ENCODE measurements at places on chromosomes 1 and 21. TPM values are rescaled to one million over a fixed set of nuclear protein-coding genes. Genes with fewer than 3 reads are reported as not detected.

GRCh38 chr1:91507328-91507727, 6.7 kb downstream of the CDC7 start:
- H3K27ac ChIP-seq = no peak overlapping the region

GRCh38 chr21:28834335-28835238, 158.1 kb downstream of the LTN1 start:
- no peak for DNase-seq
- H3K36me3 ChIP-seq = no peaks in the 10 kb centered on the region
- no peak overlapping the region for H3K4me3 ChIP-seq
- H3K27me3 ChIP-seq = no peaks in the 10 kb centered on the region
- peaks cover 16% of the 10 kb centered on the region for H3K4me1 ChIP-seq

DNA sequence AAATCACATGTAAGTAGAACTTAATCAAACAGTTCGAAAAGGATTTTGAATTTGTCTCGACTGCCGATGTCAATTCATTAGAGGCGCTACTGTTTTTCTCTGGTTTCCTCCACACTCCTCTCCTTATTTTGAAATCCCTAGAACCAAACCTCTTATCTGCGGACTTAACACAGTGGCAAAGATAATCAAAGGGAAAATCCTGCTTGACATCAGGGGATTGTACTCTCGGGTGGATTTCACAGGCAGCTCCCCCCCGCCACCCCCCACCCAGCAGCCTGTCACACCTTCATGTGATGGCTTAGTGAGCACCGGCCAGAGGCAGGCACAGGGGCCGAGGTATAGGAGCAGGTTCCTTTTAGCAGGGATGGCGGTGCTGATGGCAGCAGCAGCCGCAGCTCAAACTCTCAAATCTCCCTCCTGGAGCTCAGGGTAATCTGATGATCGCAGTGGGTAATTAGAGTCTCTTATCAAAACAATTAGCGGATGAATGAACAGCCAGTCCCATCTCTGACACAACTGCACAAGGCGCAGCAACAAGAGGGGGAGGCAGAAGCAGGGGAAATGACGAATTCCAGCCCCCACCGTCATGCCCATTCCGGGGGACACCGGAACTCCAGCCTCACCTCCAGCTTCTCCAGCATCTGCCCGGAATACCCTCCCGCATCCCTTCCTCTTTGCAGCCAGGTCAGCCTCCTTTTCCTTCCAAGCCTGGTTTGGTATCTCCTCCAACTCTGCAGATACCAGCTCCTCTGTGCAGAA, 80.3 kb downstream of the SSBP3 start:
- H3K27me3 ChIP-seq = no peaks in the 10 kb centered on the region
- H3K36me3 ChIP-seq = no peaks in the 10 kb centered on the region
- peaks cover 30% of the 10 kb centered on the region for H3K4me1 ChIP-seq
- no peak overlapping the region for H3K4me3 ChIP-seq

- no peaks in the 10 kb centered on the region for H3K36me3 ChIP-seq
- H3K4me3 ChIP-seq = no peak overlapping the region
- H3K27me3 ChIP-seq = no peaks in the 10 kb centered on the region
- H3K4me1 ChIP-seq = peaks cover 18% of the 10 kb centered on the region
These were observed 62.6 kb downstream of the SPAG17 start for GRCh38 chr1:118122234-118123004.

- H3K27me3 ChIP-seq = no peaks in the 10 kb centered on the region
- DNase-seq = no peak
These were observed 50.3 kb upstream of the ARTN start for GRCh38 chr1:43883321-43883720.

- no peak overlapping the region for H3K27ac ChIP-seq
- no peak overlapping the region for H3K4me3 ChIP-seq
- no peaks in the 10 kb centered on the region for H3K27me3 ChIP-seq
- H3K4me1 ChIP-seq = peaks cover 12% of the 10 kb centered on the region
These were observed 18.0 kb upstream of the IL20 start for GRCh38 chr1:206847337-206847834.

DNA sequence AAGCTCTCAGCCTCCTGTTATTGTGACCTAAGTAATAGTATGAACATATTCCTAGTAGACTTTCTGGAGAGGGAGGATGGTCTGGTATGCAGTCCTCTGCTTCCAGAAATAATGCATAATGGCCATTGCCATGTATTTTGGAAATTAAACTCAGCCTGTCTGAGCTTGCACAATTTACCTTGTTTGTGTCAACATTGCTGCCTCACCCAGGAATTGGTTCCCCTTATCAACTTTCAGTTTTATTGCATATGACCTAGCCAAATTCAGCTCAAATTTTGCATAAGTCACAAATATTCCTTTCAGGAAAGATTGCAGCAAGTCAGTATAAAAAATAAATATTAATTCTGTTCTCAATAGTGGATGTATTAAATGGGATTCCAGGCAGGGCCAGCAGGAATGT, 101.9 kb upstream of the SLC5A9 start:
- H3K4me3 ChIP-seq = no peak overlapping the region
- no peak overlapping the region for H3K27ac ChIP-seq
- no peaks in the 10 kb centered on the region for H3K36me3 ChIP-seq
- DNase-seq = no peak
- no peaks in the 10 kb centered on the region for H3K4me1 ChIP-seq

DNA sequence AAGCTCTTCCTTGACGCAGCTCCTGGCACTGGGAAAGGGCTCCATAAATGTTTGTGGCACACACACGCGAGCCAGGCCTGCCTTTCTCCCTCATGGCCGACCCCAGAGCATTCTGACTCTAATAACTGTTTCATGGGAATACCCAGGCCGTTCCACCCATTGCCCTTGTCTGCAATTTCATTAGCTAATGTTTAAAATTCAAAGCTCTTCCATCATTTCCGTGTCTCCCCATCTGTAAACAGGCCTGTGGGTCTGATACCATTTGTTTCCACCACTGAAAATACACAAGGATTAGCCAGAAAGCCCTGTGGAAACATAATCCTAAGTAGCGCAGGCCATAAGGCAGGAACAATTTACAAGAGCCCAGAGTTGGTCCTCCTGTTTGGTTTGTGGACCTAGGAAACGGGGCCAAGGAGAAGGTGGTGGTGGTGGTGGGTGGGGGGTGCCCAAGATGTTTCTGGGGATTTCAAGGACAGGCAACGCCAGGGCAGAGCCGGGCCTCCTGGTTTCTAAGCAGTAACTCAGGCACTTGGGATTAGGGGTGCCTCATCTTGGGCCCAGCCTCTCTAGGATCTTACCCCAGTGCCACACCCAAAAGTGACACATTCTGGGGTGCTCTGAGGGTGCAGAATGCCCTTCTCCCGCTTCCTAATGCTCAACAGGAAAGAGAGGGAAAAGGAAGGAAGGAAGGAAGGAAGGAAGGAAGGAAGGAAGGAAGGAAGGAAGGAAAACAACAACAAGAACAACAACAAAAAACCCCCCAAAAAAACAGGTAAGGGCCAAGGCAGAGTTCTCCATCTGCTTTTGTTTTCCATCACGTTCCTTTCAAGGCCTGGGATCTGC, 79.4 kb downstream of the SSBP3 start:
- no peaks in the 10 kb centered on the region for H3K27me3 ChIP-seq
- DNase-seq = no peak
- H3K4me3 ChIP-seq = no peak overlapping the region
- H3K27ac ChIP-seq = peak overlapping the region; percentile 17
- no peaks in the 10 kb centered on the region for H3K36me3 ChIP-seq

- no peaks in the 10 kb centered on the region for H3K36me3 ChIP-seq
- peak overlapping the region; percentile 89 for H3K27ac ChIP-seq
- peak; percentile 98 for DNase-seq
- H3K27me3 ChIP-seq = no peaks in the 10 kb centered on the region
These were observed 16.3 kb upstream of the SARS1 start for GRCh38 chr1:109197158-109198042.

GRCh38 chr1:235417086-235417697, 50.0 kb downstream of the TBCE start:
- peak; percentile 83 for DNase-seq
- no peak overlapping the region for H3K27ac ChIP-seq
- peaks cover 6% of the 10 kb centered on the region for H3K4me1 ChIP-seq
- H3K36me3 ChIP-seq = peaks cover 10% of the 10 kb centered on the region
- H3K4me3 ChIP-seq = no peak overlapping the region

SPRR1A gene
- total RNA-seq = not detected

C1orf87 gene
- total RNA-seq = not detected

C1orf141 gene
- total RNA-seq = not detected

Measured in GM23248 (cell line).